ENCODE measurements at places on chromosomes 5 and 9. TPM values are rescaled to one million over a fixed set of nuclear protein-coding genes. Genes with fewer than 3 reads are reported as not detected.

The SHISAL2B gene
- polyA plus RNA-seq: not detected

The CNTNAP3 gene
- polyA plus RNA-seq: 0.73 TPM

The NIPAL4 gene
- polyA plus RNA-seq: not detected

The NOTCH1 gene
- 0.03 TPM for polyA plus RNA-seq

The ORM1 gene
- 3.5 TPM for polyA plus RNA-seq

The TNFSF15 gene
- polyA plus RNA-seq: not detected

The F2RL1 gene
- polyA plus RNA-seq: not detected

The FRMD3 gene
- 5.1 TPM for polyA plus RNA-seq

The IL13 gene
- not detected for polyA plus RNA-seq

The ZNF367 gene
- polyA plus RNA-seq: 1.4 TPM

The GABBR2 gene
- polyA plus RNA-seq: 253 TPM

The FST gene
- not detected for polyA plus RNA-seq

All from Purkinje cell (primary cell).